Activated CD4-positive, alpha-beta T cell treated with anti-CD3 and anti-CD28 coated beads, Interleukin-2, Interleukin-6, amounts not matched to agents 100 ng/mL and 50 ng/mL, durations not matched to agents 16 hours and 8 hours (primary cell): ENCODE measurements at places on chromosomes 1 and 21.
A peak's percentile ranks its signal among the peaks of the same experiment; 100 is the strongest.

DNA sequence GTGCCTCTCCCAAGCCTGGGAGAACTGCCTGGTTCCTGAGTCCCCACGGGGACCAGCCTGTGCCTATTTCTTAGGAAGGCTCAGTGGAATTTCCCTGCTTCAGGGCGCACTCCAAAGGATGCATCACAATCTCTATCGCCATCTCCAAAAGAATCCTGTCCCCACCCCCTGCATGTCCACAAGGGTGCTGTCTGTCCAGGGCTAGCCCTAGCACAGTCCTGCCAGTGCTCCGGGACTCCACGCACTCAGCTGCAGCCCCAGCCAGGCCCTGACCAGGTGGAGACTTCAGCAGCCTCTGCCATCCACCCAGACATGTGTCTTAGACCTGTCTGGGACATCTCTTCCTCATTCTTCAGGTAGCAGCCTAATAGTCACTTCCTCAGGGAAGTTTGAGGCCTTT lies 199.7 kb downstream of the GRIK3 start:
- DNase-seq: no peak

DNA sequence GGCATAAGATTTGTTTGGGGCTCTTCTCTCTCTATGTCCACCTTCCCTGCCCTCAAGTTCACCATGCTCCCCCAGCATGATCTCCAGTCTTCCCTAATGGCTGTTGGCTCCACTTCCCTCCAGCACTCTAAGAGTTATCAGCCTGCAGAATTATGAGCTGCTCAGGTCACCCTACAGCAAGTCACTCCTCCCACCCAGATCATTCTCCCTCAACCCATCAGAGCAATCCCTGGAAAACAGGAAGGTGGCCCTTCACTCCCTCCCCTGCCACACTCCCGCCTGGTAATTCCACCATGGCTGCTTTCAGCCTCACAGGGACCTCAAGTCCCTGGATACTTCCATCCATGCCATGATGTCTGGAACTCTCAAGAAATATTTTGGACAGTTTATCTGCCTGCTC lies 104.5 kb downstream of the KCNJ15 start:
- no peak for DNase-seq

DNA sequence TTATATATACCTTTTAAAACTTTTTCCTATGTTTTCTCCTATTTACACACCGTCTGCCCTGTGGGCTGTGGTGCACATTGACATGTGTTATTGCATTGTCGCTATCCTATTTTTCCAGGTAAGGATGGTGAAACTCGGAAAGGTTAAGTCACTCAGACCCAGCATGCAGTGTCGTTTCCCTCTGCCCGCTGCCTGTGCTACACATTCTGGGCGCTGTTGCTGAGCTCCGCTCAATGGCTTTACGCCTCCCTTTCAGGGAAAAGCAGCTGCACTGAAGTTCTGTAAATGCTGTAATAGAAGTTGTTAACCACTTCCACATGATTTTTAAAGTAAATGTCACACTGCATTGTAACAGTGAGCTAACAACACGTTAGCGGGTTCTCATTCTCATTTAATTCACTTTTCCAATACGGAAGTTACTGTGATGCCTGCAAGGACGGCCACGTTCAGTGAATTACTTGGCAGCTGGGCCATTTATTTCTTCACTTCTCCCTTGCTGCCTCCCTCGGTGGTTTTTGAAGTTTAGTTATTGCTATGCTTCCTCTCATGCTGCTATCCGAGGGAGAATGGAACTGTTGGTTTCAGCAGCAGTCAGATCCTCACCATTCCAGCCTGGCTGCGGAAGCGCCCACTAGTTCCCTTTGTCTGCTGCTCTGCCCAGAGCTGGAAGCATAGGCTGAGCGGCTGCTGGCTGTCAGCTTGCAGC lies 288.7 kb downstream of the SPATA17 start:
- DNase-seq: no peak

GRCh38 chr1:227790034-227790400 lies 25.5 kb upstream of the PRSS38 start:
- DNase-seq: no peak

DNA sequence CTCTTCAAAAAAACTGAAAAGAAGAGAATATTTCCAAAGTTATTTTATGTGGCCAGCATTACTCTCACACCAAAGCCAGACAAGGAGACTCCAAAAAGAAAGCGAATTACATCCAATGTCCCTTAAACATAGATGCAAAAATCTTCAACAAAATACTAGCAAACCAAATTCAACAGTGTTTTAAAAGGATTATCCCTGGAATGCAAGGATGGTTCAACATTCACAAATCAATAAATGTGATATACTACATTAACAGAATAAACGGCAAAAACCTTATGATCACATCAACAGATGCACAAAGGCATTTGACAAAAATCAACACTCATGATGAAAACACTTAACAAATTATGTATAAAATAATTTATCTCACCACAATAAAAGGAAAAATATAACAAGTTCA lies 207.8 kb downstream of the DENND1B start:
- no peak for DNase-seq

DNA sequence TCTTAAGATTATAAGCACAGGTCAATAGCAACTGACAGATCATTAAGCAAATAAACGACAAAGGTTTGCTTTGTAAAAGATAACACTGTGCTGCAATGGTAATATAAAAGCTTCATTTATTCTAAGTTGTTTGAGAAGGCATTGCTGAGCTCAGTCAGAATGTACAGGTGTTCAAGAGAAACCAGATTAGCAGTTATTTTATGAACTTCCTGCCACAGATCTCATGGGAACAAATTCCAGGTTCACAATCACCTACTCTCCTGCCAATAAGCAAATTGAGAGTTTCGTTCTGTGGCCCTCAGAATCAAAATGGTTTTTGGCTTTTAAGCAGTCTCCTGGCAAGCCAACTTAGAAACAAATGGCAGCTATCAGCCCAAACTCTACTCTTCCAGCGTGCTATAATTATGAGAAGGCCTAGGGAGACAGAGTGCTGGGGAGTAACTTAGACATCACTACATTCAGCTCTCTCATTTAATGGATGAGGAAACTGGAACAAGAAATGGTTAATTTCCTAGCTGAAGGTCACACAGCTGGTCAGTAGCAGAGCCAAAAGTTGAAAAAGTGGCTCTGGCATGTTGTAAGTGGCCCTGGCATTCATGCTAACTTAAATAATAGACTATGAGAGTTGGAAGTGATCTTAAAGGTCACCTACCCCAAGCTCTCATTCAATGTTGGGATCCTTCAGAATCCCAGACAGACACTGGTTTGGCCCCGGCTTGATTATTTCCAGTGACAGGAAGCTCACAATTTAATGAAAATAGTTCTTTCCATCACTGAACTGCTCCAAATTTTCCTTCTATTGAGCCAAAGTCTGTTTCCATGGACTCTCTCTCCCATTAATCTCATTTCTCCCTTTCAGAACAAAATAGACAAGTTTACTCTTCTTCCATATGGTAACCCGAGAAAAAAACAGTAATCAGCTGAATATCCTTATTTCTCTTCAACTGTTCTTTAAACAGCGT lies 82.6 kb upstream of the EDEM3 start:
- no peak for DNase-seq

DNA sequence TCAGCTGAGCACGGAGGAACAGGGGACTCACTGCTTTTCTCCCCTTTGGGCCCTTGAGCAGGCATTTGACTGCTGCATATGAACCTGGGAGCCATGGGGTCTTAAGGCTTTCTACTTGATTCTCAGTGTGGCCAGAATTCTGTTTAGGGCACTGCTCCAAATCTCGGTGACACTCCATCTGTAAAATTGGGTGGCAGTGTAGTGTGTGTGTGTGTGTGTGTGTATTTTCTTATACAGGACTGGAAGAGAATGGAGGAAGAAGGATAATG lies 162.2 kb downstream of the PBX1 start:
- no peak for DNase-seq

GRCh38 chr1:245154429-245155271 lies at the start of gene KIF26B:
Gene KIF26B, plus strand, starts transcription at chr1:245154985. Its CDS starts 440 bp downstream, at chr1:245155425.
- peak; percentile 37 for DNase-seq

- no peak for DNase-seq
Measured at GRCh38 chr21:25688275-25689155, 46.2 kb downstream of the ATP5PF start.

DNA sequence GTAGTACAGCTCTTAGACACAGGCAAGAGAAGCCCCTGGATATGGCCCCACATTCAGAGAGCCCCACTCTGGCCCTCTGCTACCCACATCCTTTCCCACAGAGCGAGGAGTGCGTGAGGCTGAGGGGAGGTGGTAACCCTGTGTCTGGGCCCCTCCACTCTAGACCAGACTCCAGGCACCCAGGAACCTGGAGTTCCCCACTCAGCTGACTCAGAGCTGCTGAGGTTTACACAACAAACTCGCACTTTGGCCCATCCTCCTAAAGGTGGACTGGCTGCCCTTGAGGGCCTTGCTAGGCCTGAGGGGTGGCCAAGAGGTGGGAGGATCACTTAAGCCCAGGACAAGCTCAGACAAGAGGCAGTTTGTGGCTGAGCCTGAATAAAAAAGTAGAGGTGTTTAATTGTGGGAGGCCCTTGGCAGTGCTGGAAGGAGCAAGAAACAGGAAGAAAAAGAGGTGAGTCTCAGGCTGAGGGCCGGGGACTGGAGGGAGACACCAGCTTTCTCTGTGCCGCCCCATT lies 10.7 kb downstream of the MR1 start:
- DNase-seq: peak; percentile 68
